NCI-H1436 treated with DMSO at 0.1 percent for 48 hours (cell line): ENCODE measurements at places on chromosomes 5 and 9.

DNA sequence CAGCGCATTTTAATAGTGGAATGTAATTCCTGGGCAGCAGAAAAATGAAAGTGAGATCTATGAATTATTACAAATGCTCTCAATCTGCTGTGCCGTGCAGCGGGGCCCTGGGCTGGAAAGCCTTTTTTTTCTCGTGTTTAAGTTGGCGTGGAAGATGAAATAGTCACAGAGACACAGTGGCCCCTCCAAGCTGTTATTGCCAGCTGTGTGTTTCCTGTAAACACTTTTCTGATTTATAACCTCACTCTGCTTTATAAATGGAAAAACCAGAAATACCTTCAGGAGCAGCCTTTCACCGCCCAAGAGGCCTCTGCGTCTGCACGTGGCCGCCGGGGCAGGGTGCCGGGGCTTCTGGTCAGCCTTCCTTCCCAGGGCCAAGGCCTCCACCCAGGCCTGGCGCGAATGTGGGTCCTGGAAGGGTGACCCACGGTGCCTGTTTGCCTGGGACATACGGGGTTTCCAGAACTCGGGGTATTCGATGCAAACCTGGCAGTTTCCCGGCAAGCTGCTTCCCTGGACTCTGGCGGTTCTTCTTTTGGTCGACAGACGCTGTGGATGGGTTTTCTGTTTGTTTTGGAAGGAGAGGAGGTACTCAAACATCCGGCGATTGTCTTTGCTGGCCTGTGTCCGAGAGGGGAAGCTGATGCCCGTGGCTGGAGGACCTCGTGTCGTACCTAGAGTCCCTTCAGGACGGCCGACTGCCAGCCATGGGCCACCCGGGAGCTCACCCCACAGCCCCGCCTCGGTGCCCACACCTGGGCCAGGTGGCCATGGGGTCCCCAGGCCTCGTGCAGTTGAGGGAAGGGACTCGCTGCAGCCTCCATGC is 256.7 kb downstream of the PARP8 start:
- no peak for DNase-seq

DNA sequence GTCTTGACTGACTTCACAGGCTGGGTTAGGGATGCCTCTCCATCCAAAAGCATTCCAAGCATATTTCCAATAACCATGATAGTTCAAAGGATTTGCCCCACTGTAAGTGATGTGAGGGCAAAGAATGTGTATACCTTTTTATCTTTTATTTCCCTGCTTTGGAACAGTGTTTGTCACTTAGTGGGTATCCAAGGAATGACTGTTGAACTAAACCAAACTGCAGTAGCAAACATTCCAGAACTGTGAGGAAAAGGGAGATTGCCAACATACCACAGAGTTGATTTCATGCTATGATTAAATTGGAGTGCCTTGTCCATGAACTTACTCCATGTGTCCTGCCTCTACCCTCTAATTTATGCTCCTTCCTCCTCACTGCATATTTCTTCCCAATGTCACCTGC is 400.0 kb downstream of the KIAA0825 start:
- no peak for DNase-seq

GRCh38 chr9:115653171-115653606 is 500.4 kb upstream of the PAPPA start:
- no peak for DNase-seq

DNA sequence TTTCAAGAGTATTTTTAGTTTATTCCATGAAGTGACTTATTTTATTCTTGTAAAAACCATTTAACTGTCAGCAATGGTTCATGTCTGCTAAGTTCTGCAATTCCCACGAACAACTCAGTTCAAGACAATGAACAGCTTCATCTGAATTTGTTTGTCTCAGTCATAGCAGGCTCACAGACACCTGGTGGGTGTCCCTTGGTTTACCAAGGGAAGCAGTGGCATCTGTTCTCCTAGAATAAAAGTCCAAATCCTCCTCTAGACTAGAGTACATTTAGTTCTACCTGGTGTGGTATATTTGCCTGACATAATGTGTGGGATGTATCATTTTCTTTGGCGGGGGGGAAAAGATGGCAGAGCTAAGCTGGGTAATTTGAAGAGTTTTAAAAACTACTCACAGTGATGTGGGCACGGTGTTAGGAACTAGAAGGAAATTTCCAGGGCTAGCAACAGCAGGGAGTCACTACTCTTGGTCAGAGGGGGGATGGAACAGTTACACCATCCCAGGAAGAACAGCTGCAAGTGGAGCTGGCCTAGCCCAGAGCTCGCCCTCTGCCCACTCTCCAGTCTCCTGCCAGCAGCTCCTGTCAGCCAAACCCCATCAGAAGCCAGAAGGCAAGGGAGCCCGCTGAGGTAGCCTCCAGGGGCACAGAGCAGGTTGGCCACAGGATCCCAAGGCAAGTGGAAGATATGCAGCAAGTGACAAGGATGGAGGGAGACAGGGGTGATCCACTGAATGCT is 100.3 kb downstream of the PJA2 start:
- no peak for DNase-seq
